T-helper 2 cell treated with Interferon-gamma antibody and Interleukin-4, amounts not matched to agents 5 μg/mL and 100 μg/mL, for 36 hours (primary cell): ENCODE measurements at places on chromosomes 2 and 18.
A peak's percentile ranks its signal among the peaks of the same experiment; 100 is the strongest.

DNA sequence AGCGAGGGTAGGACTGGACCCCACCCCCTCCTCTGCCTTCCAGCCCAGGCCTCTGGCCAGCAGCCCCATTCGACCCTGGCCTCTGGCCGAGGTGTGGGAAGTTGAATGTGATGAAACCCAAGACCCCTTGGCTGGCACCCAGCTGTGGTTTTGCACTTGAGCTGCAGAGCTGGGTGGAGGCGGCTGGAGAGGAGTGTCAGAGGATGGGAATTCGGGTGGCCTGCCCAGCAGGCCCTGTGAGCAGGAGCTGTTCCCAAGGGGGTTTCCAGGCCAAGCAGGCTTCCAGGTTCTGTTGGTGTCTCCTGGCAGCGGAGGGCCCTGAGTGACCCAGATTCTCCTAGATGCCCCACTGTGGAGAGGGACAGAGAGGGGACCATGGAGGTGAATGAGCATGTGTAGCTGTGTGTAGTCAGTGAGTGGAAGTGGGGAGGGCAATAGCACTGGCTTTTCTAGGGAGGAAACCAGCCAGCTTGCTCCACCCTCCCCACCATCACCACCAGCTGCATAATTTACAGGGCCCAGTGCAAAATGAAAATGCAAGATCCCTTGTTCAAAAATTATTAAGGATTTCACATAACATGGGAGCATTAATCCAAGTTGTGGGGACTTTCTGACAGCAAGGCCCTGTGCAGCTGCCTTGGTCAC lies 172.2 kb upstream of the HAAO start:
- no peak for DNase-seq
- H3K4me3 ChIP-seq, result no peak overlapping the region
- H3K4me1 ChIP-seq, result peaks cover 9% of the 10 kb centered on the region
- no peaks in the 10 kb centered on the region for H3K36me3 ChIP-seq

DNA sequence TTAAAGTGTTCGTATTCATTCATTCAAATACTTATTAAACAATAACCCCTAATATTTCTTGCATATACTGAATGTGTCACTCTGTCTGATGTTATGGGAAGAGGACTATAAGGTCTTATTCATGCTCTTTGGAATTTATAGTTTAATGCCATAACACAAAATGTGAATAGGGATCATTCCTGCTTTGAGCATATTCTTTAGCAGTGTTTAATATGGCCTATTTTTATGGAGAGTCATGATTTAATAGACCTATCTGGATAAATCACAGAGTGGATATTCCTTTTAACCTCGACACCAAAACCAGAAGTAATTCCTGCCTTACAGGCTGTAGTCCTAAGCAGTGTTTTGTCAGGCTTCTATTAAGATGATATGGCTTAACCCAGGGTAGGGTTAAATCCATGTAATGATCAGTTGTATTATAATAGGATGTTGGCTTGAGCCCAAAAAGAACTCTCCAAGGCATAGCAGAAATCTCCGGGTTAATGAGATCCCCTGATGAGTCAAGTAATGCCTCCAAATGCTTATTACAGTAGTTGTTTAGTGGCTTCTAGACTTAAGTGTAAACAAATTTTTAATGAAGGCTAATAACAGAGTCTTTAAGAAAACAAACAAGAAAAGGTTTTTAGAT lies 54.3 kb downstream of the GULP1 start:
- no peaks in the 10 kb centered on the region for H3K36me3 ChIP-seq
- DNase-seq, result no peak
- no peaks in the 10 kb centered on the region for H3K4me1 ChIP-seq
- no peaks in the 10 kb centered on the region for H3K27me3 ChIP-seq
- H3K27ac ChIP-seq, result no peak overlapping the region

GRCh38 chr2:215489288-215489848 lies 53.5 kb upstream of the FN1 start:
- no peaks in the 10 kb centered on the region for H3K4me1 ChIP-seq
- no peaks in the 10 kb centered on the region for H3K36me3 ChIP-seq
- no peak overlapping the region for H3K4me3 ChIP-seq

DNA sequence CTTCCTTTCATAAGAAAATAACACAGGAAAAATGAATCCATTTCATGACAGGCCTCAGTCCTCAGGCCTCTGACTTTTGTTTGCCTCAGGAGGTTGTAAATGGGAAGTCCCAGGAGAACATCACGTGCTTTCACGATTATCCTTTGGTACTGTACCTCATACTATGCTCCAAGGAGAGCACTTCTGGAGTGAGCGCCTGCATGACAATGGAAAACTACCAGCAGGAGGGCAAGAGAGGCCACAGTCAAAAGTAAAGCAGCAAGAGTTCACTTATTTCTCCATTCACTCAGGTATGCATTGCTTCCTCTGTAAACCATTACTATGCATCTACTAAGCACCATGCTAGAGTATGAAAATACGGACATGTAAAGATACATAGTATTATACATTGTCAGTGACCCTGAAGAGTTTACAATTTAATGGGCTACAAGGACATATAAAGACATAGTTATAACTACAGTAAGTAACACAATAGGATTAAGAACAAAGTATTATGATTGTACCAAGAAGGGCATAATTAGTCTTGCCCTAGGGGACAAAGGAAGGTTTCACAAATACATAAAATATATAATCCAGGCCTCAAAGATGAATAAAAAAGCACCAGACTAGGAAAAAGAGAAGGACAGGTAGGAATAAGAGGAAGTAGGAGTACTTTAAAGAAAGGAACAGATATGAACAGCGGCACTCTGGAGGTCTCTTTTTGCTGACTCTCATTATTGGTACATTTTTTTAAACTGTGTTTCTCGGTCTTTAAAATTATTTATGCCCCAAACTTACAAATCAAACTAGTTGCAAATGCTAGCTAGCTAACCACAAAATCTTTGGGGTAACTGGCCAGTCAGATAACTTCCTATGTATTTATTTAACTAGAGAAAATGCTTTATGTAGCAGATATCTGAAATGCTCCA lies 806.7 kb downstream of the NRXN1 start:
- H3K27ac ChIP-seq, result no peak overlapping the region
- H3K27me3 ChIP-seq, result no peaks in the 10 kb centered on the region
- H3K4me3 ChIP-seq, result no peak overlapping the region
- DNase-seq, result no peak

DNA sequence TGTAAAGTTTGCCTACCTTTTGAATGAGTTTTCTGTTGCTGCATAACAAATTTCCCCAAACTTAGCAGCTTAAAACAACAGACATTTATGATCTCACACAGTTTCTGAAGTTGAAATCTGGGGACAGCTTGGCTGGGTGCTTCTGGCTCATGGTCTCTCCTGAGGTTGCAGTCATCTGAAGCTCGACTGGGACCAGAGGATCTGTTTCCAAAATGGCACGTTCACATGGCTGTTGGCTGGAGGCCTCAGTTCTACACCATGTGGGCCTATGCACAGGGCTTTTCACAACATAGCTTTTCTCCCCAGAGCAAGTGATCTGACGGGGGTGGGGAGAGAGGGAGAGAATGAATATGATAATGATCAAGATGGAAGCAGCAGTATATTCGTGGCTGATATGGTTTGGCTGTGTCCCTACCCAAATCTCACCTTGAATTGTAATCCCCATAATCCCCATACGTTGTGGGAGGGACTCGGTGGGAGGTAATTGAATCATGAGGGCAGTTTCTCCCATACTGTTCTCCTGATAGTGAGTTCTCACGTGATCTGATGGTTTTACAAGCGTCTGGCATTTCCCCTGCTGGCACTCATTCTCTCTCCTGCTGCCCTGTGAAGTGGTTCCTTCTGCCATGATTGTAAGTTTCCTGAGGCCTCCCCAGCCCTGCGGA lies 3.5 kb downstream of the RALB start:
- H3K27me3 ChIP-seq, result no peaks in the 10 kb centered on the region
- peaks cover 51% of the 10 kb centered on the region for H3K36me3 ChIP-seq
- peak overlapping the region; percentile 95 for H3K4me3 ChIP-seq
- H3K27ac ChIP-seq, result peak overlapping the region; percentile 2
- DNase-seq, result no peak

GRCh38 chr2:100755441-100755840 lies 64.5 kb upstream of the NPAS2 start:
- H3K36me3 ChIP-seq, result no peaks in the 10 kb centered on the region
- H3K4me3 ChIP-seq, result no peak overlapping the region
- no peak overlapping the region for H3K27ac ChIP-seq
- H3K27me3 ChIP-seq, result peaks cover 12% of the 10 kb centered on the region
- H3K4me1 ChIP-seq, result no peaks in the 10 kb centered on the region
- no peak for DNase-seq

- H3K27ac ChIP-seq, result no peak overlapping the region
- H3K4me3 ChIP-seq, result no peak overlapping the region
- H3K4me1 ChIP-seq, result peaks cover 3% of the 10 kb centered on the region
- H3K36me3 ChIP-seq, result no peaks in the 10 kb centered on the region
- DNase-seq, result no peak
These were observed 300.9 kb upstream of the FBXO11 start for GRCh38 chr2:48207201-48207641.

DNA sequence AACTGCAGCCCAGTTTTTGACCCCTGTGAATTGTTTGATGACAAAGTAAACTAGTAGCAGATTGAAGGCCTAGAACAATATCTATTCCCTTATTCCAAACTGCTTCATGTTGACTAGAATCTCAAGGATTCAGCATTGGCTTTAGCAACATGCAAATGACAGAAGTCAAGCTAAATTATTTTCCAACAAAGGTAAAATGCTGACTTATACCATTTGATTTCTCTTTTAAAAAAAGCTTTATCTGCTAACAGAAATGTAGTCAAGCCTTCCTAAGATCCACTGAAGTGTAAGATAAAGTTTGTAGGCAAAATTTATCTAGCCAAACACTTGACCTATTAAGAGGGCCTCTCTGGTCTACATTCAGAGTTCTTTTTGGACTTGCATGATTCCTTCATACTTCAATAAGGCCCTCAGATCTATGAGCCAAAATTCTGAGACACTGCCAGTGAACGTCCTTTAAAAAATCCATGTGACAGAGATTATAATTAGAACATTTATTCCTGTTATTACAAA lies 9.5 kb upstream of the CYBRD1 start:
- H3K27me3 ChIP-seq, result peaks cover 11% of the 10 kb centered on the region
- no peak overlapping the region for H3K4me3 ChIP-seq
- H3K36me3 ChIP-seq, result no peaks in the 10 kb centered on the region
- H3K27ac ChIP-seq, result no peak overlapping the region
- no peak for DNase-seq
